Naive thymus-derived CD8-positive, alpha-beta T cell (primary cell): ENCODE measurements at places on chromosomes 2 and 18.

GRCh38 chr18:57940166-57940660 lies 103.8 kb upstream of the NEDD4L start:
- DNase-seq, result no peak

GRCh38 chr2:11457935-11458334 lies 8.0 kb downstream of the E2F6 start:
- DNase-seq, result no peak

GRCh38 chr2:77457665-77458064 lies 64.5 kb downstream of the LRRTM4 start:
- no peak for DNase-seq

GRCh38 chr2:24762518-24762917 lies 30.7 kb downstream of the PTRHD1 start:
- DNase-seq, result no peak

DNA sequence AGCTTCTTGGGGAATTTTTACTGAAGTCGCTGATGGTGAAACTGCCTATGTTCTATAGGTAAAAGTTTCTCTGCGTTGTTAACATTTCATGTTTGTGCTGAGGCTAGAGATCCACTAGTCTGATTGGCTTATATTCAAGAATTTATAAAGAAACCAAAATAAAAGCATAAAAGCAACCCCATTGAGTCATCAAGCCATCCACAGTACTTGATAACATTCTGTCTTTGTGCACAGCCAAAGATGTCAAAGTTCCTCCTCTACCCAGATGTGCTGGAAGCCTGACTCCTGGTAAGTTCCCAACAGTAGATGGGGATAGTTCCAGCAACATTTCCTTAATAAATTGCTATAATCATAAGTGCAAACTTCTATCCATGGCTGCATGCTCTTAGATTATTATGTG lies 107.8 kb downstream of the TANC1 start:
- DNase-seq, result no peak
